Spleen (tissue), 13 donors: ENCODE measurements at places on chromosomes 3 and 15. TPM values are rescaled to one million over a fixed set of nuclear protein-coding genes. Genes with fewer than 3 reads are reported as not detected.

Gene COL7A1
- 24.7 TPM for total RNA-seq

GRCh38 chr3:194294895-194295214, 56.3 kb downstream of the CPN2 start:
- no peak for DNase-seq
- no peaks in the 10 kb centered on the region for H3K27me3 ChIP-seq
- H3K4me3 ChIP-seq = no peak overlapping the region
- H3K27ac ChIP-seq = no peak overlapping the region

- H3K27ac ChIP-seq = no peak overlapping the region
- no peak overlapping the region for H3K4me3 ChIP-seq
- no peaks in the 10 kb centered on the region for H3K36me3 ChIP-seq
- H3K27me3 ChIP-seq = no peaks in the 10 kb centered on the region
- no peak for DNase-seq
Measured at GRCh38 chr3:176561826-176562225, 635.5 kb downstream of the TBL1XR1 start.

- H3K27ac ChIP-seq = no peak overlapping the region
- no peak overlapping the region for H3K4me3 ChIP-seq
- no peaks in the 10 kb centered on the region for H3K36me3 ChIP-seq
- peaks cover 40% of the 10 kb centered on the region for H3K4me1 ChIP-seq
- H3K27me3 ChIP-seq = no peaks in the 10 kb centered on the region
Measured at GRCh38 chr15:63530752-63531299, 26.4 kb downstream of the USP3 start.

DNA sequence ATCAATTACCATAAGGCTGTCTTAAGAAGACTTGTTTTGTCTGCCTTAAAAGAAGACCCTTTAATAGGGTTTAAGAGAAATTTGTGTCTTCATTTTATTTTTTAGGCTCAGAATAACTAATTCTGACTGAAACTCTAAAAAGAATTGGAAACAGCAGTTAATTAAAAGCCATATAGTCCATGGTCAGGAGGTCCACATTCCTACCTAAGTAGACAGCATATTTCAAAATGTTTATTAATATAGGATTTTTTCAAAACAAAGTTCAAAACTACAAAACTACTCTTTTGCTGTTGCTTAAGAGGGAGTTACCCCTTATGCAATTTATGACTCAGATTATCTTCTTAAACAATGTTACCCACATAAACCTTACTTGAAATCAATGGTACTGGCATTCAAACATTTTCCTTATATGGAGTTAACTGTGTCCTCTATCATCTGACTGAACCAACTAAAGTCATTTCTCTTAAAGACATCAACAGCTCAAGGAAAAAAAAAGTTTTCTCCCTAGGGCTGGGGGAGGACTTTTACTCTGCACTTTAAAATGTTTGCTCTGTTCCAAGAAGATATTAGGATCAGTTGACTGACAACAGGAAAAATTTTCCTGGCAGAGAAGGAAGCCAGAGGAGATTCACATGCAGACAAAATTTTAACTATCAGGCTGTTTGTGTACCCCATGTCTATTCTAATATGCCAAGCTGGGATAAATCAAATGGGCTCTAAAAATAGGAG, 56.8 kb upstream of the NANOGP8 start:
- no peaks in the 10 kb centered on the region for H3K27me3 ChIP-seq
- no peak overlapping the region for H3K27ac ChIP-seq
- DNase-seq = no peak
- no peak overlapping the region for H3K4me3 ChIP-seq
- peaks cover 10% of the 10 kb centered on the region for H3K4me1 ChIP-seq
- H3K36me3 ChIP-seq = no peaks in the 10 kb centered on the region

Gene MKRN3
- 0.33 TPM for total RNA-seq

- H3K27me3 ChIP-seq = no peaks in the 10 kb centered on the region
- no peak for DNase-seq
- H3K27ac ChIP-seq = no peak overlapping the region
Measured at GRCh38 chr15:33040496-33040895, 154.0 kb downstream of the FMN1 start.

GRCh38 chr15:38883987-38884386, 319.4 kb upstream of the RASGRP1 start:
- no peak overlapping the region for H3K4me3 ChIP-seq
- no peaks in the 10 kb centered on the region for H3K36me3 ChIP-seq
- no peak overlapping the region for H3K27ac ChIP-seq
- no peak for DNase-seq
- no peaks in the 10 kb centered on the region for H3K4me1 ChIP-seq

Gene NMB
- 1.0 TPM for total RNA-seq
